Activated T-cell treated with anti-CD3 and anti-CD28 coated beads, Interleukin-2, amount 50 U/mL, for 1 hour (primary cell): ENCODE measurements at places on chromosomes 13 and 19.

- no peak for DNase-seq
Observed at GRCh38 chr13:29125191-29125933, 305.2 kb downstream of the MTUS2 start.

DNA sequence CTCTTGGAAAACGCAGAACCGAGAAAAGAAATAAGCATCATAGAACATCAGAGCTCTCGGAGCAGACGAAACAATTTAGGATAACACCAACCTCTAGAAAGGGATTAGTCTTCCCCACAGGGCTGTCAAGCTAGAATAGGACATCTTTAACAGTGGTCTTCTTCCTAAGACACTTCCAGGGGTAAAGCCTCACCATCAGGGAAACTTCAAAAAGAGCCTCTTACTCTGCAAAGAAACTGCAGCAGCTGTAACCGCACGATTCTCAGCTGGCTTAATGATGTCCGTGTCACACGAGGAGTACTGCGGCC is 642 bp downstream of the ZNF571 start:
- DNase-seq = no peak

DNA sequence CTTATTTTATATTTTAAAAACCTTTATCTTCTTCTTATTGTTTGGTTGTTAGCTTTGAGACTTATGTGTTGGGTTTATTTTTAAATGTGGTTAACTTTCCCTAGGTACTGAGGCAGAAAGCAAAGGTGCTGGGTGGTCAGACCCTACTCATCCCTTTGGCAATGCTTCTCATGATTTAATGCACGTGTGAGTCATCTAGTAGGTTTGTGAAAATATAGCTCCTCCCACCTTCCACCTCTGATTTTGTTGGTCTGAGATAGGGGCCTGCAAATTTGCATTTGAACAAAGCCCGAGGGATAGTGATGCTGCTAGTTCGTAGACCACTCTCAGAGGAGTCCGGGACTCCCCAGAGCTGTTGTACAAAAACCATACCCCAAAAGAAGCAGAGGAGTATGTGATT is 771.3 kb upstream of the ARGLU1 start:
- no peak for DNase-seq

DNA sequence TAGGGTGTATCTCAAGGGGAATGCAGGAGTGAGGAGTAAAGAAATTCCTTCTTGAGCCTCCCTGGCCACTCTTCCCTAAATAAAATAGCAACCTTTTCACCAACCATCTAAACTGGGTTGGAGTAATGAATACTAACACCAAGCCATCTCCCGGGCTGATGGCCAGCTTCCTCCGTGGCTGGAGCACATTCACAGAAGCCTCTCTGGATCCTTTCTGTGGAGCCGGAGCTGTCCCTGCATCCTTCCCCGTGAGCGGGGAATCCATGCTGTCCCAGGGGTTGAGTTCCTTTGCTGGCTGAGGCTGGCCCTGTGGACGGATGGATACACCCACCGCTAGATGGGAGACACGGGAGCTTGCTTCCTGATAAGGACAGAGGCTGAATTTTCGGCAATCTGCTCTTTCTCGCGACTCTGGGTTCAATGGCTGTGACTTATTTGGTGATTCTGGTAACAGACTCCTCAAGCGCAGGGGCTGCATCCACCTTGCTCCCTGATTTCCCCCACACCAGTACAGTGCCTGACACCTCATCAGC is 370.3 kb downstream of the ZNF536 start:
- no peak for DNase-seq

DNA sequence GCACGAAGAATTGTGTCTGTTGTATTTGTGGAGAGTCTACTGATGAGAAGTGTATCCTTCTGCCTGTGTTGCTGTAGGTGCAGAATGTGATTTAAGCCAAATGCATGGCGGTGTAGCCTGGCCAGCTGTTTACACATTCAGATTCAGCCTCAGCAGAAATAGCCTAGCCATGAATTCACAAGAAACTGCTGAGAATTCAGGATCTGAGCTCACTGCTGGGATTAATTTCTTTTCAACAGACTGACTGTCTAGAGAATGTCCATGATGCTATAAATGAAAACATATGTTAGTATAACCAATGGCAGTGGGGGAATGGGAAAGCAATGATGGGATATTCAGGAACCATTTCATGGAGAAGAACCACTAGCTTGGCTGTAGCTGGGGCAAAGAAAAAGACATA is 77.4 kb upstream of the RNF113B start:
- no peak for DNase-seq
